H7 (cell line): ENCODE measurements at places on chromosomes 2 and 18.

GRCh38 chr2:3965953-3966352 lies 262.6 kb downstream of the DCDC2C start:
- DNase-seq: no peak

GRCh38 chr2:174667250-174667860 lies 69.8 kb upstream of the WIPF1 start:
- DNase-seq: peak; percentile 48

GRCh38 chr2:71560638-71561011 lies 107.3 kb downstream of the DYSF start:
- DNase-seq: peak; percentile 67

DNA sequence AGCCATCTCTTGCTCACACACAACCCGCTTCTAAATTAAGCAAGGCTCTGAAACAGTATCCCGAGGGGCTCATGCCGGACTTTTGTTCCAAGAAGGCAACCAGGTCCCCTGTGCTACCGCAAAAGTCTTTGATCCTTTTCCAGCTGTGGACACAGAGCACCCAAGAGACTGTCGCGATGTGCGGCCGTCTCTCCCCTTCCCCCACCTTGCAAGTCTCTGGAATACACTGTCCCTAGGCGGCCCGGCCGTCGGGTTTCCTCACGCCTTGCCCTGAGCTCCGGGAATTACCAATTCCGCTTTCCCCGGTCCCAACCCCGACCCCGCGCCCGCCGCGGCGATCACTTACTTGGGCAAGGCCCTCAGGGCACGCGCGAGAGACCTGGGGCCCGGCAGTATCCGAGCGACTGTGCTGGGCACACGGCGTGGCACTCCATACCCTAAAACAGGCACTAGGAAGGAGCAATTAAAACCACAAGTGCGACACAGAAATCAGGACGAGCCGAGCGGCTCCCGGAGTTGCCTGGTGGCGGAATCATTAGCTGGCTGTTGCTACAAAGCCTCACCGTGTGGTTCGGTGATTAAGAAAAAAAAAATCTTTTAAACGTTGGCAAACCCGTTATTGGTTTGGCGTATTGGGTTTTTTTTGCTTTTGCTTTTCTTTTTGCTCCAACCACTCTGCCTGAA lies 2.2 kb upstream of the DLX1 start:
- DNase-seq: peak; percentile 68

DNA sequence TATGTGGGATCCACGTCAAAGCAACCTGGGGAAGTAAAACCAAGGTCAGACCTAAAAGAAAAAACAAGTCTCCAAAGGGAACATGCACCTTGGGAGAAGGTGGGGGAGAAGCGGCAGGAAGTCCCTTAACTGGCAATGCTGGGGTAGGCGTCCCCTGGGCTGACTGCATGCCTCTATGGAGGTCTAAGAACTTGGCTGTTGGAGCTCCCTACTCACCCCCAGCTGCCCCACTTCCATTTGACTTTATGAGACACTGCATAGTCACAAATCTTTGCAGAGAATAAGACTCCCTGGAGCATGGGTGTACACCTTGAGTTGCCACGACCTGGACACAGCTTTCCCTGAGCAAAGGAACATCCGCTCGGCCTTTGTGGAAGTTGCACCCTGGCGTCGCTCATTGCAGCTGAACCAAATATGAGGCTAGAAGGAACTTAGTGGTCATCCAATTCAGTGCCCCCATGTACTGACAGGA lies 2.8 kb downstream of the CAPN14 start:
- DNase-seq: no peak
